ENCODE measurements at places on chromosomes 1 and 21.

GRCh38 chr1:193335806-193336428, 149.5 kb upstream of the B3GALT2 start:
- no peak for DNase-seq

- peak; percentile 83 for DNase-seq
Measured at GRCh38 chr1:93847811-93848288, 31.2 kb downstream of the DNTTIP2 start.

GRCh38 chr1:156203331-156203730, 9.4 kb downstream of the SLC25A44 start:
- no peak for DNase-seq

DNA sequence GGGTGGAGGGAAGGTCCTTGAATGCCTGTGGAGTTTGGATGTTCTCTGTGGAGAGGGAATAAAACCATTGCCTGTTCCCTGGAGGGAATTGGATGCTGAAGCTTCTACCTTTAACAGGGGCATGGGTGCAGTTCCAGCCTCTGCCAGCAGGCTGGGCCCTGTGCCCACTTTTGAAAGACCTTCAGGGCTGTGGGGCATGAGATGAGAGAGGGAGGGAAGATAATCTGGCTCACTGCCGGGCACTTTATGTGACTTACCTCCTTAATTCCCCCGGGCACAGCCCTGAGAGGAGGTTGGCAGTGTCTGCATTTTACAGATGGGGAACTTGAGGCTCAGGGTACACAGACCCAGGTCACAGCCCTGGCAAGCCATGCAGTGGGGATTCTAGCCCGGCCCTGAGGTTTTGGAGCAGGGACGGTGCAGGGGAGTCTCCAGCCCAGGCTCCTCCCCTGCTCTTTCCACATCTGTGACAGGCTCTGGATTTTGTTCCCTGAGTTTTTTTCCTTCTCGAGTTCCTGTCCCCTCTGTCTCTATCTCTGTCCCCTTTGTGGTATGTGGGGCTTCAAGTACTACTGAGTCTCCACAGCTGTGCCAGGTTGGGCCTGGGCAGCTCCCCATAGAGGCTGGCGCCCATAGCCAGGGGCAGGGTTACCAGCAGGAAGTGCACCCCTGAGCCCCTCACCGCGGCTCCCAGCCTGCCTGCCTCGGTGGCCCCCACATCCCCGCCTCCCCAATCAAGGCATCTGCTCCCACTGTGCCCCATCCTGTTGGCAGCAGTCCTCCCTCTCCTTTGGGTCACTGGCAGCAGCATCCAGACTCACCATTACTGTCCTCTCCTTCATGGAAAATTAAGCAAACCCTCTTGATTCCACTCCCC, 14.0 kb upstream of the THEMIS2 start:
- peak; percentile 90 for DNase-seq

DNA sequence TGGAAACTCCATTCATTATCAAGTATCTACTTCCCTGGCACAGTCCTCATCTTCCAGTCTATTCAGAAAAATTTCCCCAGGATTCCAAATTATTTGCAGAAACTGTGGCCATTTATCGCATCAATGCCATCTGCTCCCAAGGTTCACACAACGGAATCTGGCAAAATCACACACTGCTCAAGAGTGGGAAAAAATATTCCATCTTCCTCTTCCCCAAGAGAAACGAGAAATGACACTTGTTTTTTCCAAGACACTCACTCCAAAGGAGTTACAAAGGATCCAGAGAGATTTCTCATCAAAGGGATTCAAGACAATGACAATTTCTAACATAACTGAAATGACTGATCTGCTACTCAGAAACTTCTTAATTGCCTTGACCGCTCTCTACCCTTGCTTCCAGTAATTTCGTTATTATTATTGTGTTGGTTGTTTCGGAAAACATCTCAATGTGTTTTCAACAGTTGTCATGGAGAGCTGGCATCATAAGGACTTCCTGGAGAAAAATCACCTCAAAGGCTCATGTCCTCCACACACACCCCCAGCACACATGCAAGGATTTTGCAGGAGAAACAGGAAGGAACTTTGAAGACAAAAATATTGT, 128.0 kb downstream of the PSMG1 start:
- DNase-seq = no peak

DNA sequence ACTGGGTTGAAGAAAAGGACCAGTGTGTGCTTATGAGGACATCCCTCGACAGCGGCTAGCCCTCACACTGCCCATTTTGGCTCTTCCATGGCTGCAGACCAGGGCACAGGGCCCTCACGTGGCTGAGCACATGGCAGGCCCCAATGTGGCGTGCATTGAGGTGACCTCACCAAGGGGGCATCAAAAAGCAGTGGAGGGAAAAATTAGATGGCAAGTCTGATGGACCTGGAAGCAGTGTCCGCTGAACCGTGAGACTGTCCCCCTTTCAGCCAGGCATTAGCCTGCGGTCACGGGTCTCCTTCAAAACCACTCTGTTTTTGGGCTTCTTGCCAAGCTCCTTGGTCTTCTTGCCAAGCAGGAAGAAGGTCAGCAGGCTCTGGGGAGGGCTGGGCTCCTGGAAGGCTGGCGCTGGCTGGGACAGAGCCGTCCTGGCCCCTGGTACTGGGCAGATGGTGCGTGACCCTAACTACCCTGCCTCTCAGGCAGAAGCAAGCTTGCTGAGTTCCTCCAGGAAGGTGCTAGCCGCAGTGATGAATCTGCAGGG, 30.8 kb downstream of the TRIM67 start:
- DNase-seq = no peak

- DNase-seq = no peak
Measured at GRCh38 chr1:87805666-87806378, 477.1 kb downstream of the LMO4 start.

GRCh38 chr1:6249739-6250689, 6.0 kb downstream of the HES3 start:
- DNase-seq = no peak

DNA sequence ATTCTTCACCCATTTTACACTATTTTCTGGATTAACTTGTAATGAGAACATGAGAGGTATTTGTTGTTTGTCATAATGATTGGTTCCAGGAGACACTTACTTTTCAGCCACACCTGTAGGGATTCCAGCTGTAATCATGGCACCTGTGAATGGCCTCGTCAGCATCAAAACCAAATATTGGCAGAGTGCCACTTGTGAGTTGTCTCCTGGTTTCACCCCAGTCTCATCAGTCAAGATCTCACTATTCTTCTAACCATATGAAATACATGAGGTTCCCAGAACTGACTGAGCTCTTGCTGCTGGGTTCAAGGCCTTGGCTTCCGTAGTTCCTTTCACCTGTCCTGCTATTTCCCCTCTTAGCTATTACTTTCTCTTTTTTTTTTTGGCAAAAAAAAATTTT, 246.6 kb upstream of the ADGRL2 start:
- DNase-seq = no peak

DNA sequence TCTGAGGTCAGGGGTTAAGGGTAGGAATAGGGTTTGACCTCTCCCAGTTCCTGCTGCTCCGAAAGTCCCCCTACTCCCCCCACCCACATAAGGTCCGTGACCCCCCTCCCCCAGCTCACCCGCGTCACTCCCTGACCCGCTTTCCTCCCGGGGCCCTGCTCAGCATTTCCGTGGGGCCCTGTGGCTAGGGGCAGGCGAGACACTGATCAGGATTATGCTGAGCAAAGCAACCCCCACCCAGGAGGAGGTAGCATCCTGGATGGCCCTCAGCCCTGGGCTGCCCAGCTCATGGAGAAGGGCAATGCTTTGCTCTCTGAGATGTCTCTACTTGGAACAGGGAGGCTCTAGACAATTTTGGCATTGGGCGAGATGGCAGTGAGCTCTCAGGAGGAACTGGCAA, 3.7 kb downstream of the RORC start:
- DNase-seq = no peak

DNA sequence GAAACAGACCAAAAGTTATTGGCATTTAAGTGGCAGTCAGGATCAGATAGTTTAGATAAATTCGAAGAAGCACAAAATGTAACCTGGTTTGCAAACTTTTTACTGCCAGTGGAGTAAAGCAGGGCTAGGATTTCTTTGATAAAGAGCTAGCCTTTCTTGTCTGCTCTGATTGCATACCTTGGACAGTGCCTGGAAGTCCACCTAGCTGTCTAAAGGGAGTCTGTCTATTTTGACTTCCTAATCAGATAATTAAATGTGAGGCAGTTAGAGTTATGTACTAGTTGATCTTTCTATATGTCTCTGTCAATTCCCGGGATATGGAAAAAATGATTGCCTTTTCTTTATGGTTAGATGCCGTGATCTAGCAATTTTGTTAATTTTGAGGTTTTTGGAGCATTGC, 4.1 kb downstream of the GPSM2 start:
- DNase-seq = no peak

GRCh38 chr1:243946946-243947345, 96.9 kb upstream of the AKT3 start:
- DNase-seq = no peak

- DNase-seq = peak; percentile 85
Measured at GRCh38 chr1:100882698-100883097, 11.9 kb downstream of the EXTL2 start.

- DNase-seq = no peak
Measured at GRCh38 chr1:5376538-5377247, 615.5 kb downstream of the NPHP4 start.

- DNase-seq = no peak
Measured at GRCh38 chr1:115314765-115315164, 23.3 kb downstream of the NGF start.

GRCh38 chr1:63909526-63909925, 135.7 kb downstream of the ROR1 start:
- DNase-seq = no peak

GRCh38 chr1:168752171-168752832, 23.3 kb upstream of the DPT start:
- DNase-seq = no peak

- DNase-seq = no peak
Measured at GRCh38 chr1:204319462-204319861, 40.3 kb downstream of the PLEKHA6 start.

- no peak for DNase-seq
Measured at GRCh38 chr1:246032031-246032551, 475.0 kb downstream of the SMYD3 start.

DNA sequence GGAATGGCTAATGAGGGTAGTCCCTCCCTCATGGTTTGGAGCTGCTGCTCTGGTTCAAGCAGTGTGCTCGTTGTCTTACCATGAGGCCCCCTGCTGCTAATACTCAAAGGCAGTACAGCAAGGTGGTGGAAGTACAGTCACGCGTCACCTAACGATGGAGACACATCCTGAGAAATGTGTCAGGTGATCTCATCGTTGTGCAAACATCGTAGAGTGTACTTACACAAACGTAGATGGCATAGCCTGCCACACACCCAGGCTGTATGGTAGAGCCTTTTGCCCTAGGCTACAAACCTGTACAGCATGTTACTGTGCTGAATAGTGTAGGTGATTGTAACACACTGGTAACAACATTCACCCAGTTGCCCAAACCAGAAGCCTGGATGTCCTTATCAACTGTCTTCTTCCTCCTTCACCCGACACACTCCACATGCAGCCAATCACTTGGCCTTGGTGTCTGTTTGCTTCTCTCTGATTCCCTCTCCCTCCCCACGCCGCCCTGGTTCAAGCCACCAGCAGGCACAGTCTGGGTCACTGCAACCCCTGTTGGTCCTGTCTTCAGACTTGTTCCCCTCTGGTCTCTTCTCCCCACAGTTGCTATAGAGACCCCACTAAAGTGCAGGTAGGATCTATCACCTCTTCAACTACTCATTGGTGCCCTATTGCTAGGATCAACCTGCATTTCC, 6.0 kb upstream of the KCNA2 start:
- no peak for DNase-seq

DNA sequence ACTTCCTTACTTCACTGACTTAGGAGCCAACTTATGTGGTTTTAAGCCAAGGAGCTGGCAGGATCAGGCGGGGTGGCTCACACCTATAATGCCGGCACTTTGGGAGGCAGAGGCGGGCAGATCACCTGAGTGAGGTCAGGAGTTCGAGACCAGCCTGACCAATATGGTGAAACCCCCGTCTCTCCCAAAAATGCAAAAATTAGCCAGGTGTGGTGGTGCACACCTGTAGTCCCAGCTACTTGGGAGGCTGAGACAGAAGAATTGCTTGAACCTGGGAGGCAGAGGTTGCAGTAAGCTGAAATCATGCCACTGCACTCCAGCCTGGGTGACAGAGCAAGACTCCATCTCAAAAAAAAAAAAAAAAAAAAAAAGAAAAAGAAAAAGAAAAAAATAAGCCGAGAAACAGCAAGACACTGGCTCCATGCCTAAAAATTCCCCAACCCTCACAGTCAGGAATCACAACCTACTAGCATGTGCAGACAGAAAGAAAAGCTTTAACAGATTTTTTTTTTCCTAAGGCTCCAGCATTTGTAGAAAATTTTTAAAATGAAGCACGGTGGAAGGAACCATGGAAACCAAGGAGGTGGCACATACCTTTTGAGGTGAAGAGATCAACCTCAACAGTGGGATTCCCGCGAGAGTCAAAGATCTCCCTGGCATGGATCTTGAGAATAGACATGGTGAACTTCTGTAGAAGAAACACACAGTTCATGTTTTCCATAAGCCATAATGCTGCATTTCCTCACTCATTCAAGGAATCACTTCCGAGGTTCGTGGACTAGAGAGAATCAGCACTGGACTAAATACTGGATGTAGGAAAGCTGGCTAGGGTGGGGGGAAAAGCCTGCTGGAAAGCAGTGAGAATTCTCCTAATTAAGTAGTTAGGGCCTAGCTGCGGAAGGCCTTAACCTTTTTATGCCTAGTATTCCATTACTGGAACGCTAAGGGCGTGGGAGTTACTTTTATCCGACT, 4.0 kb downstream of the ENO1 start:
- DNase-seq = no peak

DNA sequence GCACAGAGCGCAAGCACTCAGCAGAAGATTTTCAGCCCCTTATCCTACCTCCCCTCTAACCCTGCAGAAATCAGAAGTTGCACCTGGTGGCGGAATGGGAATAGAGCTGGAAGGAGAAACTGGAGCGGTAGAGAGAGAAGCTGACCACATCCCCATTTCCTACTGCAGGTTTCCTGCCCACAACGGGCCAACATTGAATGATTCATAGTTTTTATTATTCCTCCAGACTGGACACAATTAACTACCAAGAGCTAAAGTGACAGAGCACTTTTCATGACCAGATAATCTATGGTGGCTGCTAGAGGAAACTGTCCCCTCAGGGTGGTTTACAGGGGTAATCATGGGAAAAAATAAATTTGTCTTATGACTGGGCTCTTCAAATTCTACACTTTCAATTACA, 21.3 kb upstream of the LRRC8D start:
- DNase-seq = peak; percentile 30

- DNase-seq = no peak
Measured at GRCh38 chr21:16863908-16864307, 648.9 kb upstream of the CXADR start.

DNA sequence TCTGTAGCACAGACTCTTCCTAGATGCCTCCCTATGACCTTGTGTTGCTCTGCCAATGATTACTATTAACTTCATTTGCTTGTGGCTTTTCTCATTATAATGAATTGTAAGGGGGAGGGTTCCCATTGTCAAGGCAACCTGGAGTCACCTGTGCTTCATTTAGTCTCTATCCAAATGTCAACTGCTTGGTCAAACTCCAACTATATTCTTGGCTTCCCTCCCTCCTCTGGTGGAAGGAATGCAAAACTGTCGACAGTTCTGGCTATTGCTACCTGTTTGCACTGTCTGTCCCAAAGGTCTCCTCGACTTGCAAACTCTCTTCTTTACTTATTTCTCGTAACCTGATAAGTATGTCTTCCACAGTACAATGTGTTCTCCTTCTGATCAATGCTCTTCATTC, 100.3 kb downstream of the CACNA1E start:
- no peak for DNase-seq

Measured in suppressor macrophage (primary cell).